ENCODE measurements at places on chromosomes 7 and 10.

- DNase-seq = no peak
These were observed 652 bp upstream of the VPS26A start for GRCh38 chr10:69123306-69123746.

DNA sequence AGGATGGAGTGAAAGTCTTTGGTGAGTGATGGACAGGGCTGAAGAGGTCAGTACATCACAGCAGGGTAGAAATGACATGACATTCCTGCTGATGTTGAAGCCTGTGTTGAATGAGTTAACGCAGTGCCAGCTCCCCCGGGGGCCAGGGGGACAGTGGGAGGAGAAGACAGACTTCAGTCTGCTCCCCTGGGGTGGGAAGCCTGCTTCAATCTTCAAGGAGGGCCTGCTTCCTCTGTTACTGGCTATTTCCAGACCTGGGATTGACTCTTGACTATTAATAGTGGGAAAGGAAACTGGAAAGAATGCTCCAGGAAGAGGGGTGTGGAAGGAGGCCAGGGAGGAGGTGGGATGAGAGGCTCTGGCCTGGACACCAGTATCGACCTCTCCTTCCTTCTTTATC lies 27.2 kb downstream of the PODXL start:
- no peak for DNase-seq

DNA sequence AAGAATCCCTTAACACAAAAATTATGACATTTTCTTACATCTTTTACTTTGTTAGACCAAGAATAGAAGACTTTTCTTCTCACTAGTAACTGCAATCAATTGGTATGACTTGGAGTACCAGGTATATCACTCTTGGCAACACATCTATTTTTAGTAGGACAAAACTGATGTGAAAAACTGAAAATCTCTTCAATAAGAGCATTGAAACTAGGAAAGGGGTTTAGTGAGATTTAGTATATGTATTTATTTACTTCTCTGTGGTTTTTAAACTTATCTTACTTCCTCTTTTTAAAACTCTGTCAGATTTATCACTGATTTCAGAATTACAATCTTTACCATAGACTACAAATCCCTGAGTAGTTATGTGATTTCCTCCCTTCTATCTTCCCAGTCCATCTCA lies 366.2 kb downstream of the PCDH15 start:
- no peak for DNase-seq

- DNase-seq = no peak
These were observed 20.3 kb downstream of the ZNF277 start for GRCh38 chr7:112226701-112227276.

- DNase-seq = no peak
These were observed 36.8 kb downstream of the CTBP2 start for GRCh38 chr10:125123476-125124114.

DNA sequence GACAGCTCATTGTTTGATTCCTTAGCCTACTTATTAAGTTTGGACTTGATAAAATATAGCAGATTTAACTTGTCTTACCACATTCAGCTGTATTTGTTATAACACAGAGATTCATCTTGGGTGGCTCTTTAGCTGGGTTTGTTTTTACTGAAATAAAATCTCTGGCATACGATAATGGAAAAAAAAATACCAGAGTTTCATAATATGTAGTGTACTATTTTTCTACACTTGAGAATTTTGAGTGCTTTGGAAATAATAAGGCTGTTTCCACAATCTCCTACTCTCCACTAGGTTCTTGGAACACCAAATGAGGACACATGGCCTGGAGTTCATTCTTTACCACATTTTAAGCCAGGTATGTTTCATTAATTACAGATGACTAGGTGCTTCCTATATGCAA lies 218.6 kb upstream of the FZD1 start:
- no peak for DNase-seq

DNA sequence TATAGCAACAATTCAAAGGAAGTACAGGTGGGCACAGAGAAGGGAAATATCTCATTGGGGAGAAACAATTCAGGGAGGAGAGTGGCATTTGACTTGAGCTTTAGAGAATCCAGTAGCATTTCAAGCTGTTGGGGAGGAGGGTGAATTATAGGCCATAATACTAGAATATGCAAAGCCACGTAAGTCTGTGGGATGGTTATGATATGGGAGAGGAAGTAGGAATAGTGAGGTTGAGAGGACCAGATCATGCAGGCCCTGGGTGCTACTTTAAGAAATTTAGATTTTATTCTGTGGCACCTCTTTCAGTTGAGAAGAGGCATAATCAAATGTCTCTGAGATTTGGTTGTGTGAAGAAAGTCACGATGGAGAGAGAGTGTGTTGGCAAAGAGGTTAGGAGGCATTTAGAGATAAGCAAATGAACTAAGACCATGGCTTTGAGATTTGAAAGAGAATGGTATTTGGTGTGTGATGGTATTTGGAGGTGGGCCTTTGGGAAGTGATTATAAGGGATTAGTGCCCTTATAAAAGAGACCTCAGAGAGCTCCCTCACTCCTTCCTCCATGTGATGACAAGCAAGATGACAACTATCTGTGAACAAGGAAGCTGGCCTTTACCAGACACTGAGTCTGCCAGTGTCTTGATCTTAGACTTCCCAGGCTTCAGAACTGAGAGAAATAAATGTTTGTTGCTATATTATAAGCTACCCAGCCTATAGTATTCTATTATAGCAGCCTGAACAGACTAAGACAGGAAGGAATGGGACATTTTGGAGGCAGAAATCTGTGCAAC lies 15.1 kb downstream of the ADD3 start:
- no peak for DNase-seq

DNA sequence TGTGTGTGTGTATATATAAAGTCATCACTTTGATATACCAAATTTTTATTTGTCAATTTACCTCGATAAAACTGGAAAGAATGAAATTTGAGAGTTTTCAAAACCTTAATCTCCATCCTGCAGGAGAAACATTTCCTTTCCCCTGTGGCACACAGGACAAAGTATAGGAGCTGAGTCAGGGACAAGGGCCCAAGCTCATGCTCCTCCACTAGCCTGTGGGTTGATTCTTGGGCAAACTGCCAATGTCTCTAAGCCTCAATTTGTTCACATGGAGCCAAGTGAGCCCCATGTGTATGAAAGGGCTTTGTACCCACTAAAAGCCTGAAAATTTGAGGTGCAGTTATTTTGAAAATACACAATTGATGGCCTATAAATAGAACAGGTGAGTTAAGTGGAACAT lies 60.3 kb upstream of the IL6 start:
- no peak for DNase-seq

- no peak for DNase-seq
These were observed 819 bp downstream of the TMED4 start for GRCh38 chr7:44580945-44581878.

- DNase-seq = no peak
These were observed 1.9 kb downstream of the GRID1 start for GRCh38 chr10:86364491-86365345.

- DNase-seq = no peak
These were observed 79.4 kb upstream of the PCGF5 start for GRCh38 chr10:91140995-91141549.

DNA sequence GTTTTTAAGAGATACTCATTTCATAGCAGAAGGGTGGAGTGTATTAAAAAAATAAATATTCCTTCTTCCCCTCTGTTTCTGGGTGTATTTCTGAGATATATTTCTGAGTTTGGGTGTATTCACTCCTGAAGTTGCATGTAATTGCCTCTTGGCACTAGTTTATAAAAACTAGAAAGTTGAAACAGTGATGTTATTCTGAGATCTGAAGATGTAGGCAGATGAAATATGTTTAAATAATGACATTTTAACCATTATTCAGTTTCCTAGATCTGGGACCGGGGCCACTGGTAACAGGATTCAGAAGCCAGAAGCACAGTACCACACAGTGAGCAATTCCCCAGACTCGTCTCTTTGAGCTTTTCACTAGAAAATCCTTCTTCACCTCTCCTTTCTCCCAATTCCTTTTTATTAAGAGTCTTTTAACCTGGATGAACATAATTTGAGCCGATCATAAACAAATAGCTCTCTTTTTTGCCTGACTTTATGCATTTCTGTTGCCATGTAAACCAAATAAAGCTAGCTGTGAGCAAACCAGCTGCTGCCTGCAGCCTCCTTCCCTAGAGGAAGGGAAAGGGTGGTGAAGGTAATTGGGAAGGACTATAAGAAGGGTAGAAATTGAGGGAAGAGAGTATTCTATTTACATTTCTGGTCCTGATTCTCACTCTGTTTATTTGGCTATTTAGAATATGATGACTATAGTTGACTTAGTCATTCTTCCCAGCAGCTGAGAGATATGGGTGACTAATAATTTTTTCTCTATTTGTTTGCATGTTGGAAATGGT lies 101.8 kb upstream of the STRIP2 start:
- no peak for DNase-seq

- DNase-seq = no peak
These were observed 348.5 kb downstream of the GRID1 start for GRCh38 chr10:86017841-86018734.

- no peak for DNase-seq
These were observed 285.2 kb downstream of the USP6NL start for GRCh38 chr10:11326241-11326640.

GRCh38 chr10:91758303-91759146 lies 39.7 kb upstream of the TNKS2 start:
- peak; percentile 24 for DNase-seq

DNA sequence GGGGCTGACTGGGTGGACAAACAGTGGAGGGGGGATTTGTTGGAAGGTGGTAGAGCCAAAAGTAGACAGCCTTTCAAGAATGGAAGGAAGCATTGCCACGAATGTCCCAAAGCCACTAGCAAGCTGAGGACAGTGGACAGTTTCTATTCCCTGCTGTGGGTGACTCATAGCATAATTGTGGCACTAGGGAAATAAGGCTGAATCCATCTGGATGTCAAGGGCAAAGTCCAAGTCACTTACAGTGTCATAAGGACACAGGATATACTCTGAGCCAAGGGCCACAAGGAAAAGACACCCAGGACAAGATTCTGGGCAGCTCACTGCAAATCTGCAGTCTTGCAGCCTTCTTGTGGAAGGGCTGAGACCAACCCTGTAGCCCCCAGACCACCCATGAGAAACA lies 79.7 kb downstream of the FRMPD2 start:
- no peak for DNase-seq

DNA sequence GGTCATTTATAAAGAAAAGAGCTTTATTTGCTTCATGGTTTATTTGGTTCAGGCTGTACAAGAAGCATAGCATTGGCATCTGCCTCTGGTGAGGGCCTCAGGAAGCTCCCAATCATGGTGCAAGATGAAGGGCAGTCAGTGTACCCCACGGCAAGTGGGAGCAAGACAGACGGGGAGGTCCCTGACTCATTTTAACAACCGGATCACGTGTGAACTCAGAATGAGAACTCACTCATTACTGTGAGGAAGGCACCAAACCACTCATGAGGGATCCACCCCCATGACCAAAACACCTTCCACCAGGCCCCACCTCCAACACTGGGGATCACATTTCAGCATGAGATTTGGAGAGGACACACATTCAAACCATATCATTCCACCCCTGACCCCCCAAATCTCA lies 15.7 kb upstream of the CRYGN start:
- no peak for DNase-seq

DNA sequence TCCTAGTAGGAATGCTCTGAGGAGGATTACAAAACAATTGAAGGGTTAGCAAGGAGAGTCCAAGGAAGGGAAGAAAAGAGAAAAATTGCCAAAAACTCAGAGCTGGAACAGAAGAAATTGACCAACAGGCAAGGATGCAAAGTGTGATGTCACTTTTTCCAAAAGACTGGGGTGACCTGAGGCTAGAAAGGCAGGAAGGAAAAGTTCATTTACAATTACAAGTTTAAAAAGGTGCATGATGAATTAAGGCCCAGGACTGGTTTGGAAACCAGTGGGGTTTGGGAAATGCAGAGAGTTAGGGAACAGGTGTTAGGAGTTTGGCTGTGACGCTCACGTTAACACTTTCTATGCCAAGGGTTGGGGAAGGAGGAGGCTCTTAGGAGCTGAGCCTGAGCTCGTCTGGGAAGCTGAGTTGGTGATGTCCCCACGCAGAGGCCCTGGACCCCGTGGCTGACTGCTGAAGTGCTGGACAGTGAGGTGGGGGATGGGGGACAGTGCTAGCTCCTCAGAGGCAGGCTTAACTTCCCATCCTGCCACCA lies 92.6 kb upstream of the PODXL start:
- DNase-seq = no peak

DNA sequence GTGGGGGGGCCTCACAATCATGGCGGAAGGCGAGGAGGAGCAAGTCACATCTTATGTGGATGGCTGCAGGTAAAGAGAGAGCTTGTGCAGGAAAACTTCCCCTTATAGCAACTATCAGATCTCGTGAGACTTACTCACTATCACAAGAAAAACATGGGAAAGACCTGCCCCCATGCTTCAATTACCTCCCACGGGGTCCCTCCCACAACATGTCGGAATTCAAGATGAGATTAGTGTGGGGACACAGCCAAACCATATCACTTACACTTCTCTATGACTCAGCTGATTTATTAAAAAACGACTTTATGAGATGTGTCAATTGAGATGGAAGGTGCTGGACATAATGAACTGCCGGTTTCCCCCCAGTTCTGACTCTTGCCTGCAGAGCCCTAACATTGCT lies 23.8 kb upstream of the CHN2 start:
- no peak for DNase-seq

DNA sequence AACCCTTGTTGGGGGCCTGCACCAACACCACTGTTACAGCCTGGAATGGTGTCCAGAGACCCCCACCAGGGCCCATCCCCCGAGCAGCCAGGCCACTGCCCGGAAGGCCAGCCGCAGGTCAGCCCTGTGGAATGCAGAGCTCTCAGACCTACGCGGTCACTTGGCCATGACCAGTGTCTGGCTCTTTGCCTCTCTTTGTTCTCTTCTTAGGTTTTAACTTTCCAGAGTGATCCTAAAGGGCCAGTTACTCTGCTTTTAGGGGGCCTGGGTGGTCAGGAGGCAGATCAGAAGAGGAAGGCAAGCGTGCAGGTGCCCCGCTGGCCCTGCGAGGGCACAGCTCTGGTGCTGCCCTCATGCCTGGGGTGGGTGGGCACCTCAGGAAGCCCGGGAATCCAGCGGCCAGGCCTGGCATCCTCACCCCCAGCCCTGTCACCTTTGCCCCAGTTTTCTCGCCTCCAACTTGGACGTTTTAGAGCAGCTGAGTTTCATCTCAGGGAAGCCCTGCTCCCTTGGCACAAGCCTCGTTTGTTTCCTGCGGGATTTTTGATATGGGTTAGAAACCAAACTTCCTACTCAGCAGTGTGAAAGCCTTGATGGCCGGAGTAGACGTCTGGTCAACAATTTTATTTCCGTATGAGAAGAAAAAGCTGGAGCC lies 62.5 kb upstream of the CHST15 start:
- no peak for DNase-seq

DNA sequence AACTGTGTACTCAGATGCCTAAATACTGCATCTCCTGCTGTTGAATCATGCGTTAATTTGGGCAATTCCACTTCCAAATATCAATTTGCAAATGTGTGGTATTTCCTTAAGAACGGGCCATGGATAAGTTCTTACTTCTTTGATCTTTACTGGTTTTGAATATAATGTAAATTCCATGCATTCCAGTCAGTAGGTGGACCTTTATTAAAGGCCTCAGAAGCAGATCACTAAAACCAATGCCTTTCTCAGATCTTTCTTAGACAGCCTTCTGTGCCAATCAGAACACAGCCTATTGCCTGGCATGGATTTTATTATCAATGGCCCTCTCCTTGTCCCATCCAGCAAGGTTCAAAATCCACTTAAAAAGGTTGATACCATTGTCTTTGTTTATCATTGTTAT lies 21.5 kb upstream of the POM121L12 start:
- DNase-seq = no peak

- no peak for DNase-seq
These were observed 335.4 kb upstream of the MTPN start for GRCh38 chr7:136312592-136312991.

All from NCI-H1930 (cell line).